ENCODE measurements at places on chromosomes 16 and 17.

DNA sequence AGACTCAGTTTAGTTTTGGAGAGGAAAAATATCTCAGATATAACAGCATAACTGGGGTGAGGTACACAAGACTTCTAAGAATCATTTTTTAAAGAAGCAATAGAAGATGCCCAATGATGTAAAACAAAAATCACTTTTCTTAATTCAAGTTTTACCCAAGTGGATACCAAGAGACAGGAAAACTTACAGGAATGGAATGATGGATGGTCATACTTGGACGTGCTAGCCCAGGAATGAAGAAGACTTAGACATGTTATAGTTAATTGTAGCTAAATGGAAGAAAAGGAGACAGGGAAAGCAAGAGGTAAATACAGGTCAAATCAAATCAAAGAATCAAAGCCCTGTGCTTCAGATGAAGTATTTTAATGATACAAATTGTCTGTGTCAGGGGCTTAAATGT lies 312.7 kb upstream of the KCNJ16 start:
- no peak for DNase-seq

DNA sequence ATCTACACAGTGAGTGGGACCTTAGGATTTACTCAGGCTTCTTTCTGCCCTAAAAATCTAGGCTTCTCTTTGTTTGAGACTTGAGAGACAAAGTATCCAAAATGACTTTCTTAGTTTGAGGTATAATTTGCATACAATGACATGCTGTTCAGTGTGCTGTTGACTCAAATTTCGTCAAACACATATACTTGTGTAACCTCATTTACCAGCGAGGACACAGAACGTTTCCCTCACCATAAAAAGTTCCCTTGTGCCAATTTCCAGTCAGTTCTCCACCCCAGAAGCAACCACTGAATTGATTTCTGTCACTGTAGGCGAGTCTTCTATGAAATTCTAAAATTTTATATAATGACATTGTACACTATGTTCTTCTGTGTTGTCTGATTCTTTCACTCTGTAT lies 68.0 kb upstream of the MAF start:
- DNase-seq: no peak

DNA sequence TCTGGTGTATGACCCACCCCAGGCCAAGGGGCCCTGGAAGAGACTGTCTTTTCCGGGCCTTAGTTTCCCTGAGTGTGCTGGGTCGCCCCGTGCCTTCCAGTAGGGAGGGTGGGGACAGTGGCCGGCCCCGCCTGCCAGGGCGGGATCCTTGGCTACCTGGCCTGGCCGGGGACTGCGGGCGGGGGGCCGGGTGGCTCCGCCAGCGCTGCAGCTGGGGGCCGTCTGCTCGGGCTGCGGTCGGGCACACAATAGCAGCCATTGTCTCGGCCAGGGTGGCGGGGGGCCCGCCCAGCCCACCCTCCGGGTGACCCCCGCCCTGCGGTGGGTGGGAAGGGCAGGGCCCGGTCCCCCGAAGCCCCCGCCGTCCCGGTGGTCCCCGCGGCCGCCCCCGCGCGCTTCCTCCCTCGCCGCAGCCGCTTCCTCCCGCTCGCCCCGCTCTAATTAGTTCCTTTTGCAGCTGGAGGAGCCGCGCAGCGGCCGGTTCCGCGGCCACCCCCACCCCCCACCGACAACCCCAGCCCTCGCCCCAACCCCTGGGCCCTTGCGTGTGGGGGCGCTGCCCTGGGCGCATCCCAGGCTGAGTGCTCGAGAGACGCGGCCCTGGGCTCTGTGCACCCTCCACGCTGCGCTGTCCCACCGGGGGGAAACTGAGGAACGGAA lies 11.6 kb downstream of the GLIS2 start:
- DNase-seq: no peak

- no peak for DNase-seq
Measured at GRCh38 chr17:21463779-21464407, 87.7 kb downstream of the KCNJ12 start.

GRCh38 chr17:79006046-79006445 lies 3.5 kb downstream of the CANT1 start:
- peak; percentile 46 for DNase-seq

- DNase-seq: no peak
Measured at GRCh38 chr17:59506894-59507726, 58.3 kb upstream of the DHX40 start.

GRCh38 chr16:14378689-14379467 lies 251.2 kb downstream of the PARN start:
- DNase-seq: no peak

- DNase-seq: no peak
Measured at GRCh38 chr17:17304521-17304985, 1.4 kb downstream of the NT5M start.

DNA sequence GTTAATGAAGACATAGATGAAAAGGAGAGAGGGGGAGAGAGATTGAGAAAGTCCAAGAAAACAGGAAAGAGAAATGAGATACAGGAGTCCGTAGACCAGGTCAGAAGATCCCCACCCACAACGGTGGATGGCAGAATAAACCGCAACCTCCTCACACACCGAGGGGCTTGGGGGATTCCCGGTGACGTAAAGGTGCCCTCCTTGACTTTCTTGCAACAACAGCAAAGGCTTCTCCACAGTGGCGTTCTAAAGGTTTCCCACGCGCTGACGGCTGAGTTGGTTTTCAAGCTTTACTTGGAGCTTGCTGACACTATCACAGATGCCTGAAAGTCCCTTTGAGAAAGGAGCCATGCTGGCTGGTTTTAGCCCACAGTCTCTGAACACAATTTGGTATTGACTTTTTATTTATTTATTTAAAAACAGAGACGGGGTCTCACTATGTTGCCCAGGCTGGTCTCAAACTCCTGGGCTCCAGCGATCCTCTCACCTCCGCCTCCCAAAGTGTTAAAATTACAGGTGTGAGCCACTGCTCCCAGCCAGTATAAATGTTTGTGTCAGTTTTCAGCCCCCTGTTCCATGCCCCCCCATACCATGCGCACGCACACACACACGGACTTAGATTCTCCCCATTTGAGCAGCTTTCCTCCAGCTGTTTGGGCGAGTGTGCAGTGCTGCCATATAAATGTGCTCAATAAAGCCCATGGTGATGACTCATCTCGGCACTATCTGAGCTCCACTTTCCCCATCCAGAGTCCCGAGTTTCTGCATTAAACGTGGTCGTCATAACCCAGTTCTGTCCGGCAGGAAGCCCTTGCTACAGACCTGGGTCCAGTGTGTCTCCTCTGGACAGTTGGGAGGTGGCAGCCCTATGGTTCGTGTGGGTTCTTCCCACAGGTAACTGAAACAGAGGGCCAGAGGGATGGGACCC lies 33.0 kb upstream of the SEC14L1 start:
- DNase-seq: peak; percentile 31

- no peak for DNase-seq
Measured at GRCh38 chr17:8673612-8674011, 43.1 kb upstream of the MYH10 start.

DNA sequence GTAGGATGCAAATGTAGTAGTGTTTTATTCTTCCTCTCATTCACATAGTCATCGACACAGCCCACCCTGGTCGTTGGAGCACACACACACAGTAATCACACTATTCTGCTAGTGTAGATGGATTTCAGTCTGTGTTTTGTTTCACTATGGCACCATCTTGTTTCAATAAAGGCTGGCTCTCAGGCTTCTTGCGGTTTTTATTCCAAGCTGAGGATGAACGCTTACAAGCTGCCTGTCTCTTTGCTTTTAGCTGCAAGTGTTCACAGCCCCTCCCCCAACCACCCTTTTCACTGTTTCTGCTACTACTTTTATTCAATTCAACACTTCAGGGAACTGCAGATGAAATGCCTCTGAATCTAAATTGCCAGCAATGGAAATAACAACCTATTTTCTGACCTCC lies 140.9 kb upstream of the PMFBP1 start:
- DNase-seq: no peak

DNA sequence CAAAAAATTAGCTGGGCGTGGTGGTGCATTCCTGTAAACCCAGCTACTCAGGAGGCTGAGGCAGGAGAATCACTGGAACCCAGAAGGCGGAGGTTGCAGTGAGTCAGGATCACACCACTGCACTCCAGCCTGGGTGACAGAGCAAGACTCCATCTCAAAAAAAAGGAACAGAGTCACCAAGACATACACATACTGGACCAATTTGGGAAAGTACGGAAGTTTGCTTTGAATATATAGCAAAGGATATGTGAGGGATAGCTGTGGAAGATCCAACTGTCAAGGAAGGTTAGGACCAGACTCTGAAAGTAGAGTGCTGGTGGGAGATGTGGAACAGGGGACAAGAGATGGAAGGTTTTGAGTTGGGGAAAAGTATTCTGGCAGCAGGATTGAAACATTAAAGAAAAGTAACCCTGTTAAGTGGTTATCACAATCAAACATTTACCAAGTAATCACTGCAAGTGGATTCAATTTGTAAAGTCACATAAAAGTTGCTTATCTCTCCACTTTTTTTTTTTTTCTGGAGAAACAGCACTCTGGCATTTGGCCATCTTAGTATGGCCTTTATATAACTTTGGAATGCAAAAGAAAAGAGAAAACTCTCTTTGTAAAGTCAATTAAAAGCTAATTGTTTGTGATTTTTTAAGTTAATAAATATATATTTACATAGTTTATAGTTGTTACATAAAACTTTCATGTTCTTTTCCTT lies 259.4 kb upstream of the TBX2 start:
- no peak for DNase-seq

- DNase-seq: peak; percentile 94
Measured at GRCh38 chr16:85898521-85899442, at the start of gene IRF8. Gene IRF8 (plus strand): TSS chr16:85899162. CDS start chr16:85903016, 3,854 bp downstream.

Data from Peyer's patch (tissue), 4 donors.